ENCODE measurements at places on chromosomes 16 and 17.

- no peak for DNase-seq
Measured at GRCh38 chr17:66115246-66115645, 76.7 kb downstream of the CEP112 start.

DNA sequence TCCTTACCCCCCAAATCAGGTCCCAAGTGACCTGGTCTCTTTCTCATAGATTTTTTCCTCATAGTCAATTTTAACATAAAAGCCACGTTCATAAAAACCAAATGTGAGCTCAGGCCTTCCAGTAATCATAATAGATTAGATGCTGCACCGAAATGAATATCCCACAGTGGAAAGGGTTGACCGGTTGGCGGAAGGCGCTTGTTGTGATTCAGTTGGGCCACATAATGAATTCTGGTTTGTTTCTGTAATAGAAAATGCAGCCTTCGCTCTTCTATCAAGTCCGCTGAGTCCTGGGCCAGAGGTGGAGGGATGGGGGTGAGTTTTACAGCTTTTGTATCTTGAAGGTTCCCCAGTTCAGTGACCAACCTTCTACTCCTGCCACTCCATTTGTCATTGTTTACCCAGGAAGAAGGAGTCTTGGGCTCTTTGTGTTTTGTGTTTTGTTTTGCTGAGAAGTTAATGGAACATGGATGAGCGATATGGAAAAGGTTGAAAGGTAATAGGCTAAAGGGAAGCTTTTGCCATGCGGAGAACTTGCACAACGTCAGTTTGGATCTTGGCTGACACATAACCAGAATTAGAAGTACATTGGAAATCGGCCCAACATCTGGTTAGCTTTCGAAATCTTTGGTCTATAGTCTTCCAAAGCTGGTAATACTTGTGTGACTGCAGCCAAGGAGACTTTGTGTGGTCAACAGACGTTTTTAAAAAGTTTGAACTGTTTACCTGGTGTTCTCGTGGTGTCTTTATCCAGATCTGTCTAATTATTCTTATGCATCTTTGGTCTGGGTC is 89.5 kb downstream of the CLEC16A start:
- DNase-seq, result no peak

GRCh38 chr17:80104321-80104955 is 3.1 kb downstream of the GAA start:
- no peak for DNase-seq

DNA sequence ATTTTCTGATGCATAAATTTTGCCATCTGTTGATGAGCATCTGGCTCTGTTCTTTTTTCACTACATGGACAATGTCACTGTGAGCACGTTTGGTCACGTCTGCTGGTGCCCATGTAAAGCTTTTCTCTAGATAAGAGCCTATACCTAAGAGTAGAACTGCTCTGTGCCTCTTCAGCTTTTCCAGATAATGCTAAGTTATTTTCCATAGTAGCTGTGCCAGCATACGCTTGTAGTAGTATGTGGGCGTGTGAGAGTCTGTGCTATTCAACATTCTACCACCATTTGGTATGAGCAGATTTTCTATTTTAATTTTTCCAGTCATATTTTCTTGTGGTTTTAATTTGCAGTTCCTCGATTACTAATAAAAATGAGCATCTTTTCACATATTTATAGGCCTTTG is 33.2 kb downstream of the VPS35L start:
- no peak for DNase-seq

Data from cortex of kidney (tissue), 1 donor.